ENCODE measurements at places on chromosomes 2 and 18.

DNA sequence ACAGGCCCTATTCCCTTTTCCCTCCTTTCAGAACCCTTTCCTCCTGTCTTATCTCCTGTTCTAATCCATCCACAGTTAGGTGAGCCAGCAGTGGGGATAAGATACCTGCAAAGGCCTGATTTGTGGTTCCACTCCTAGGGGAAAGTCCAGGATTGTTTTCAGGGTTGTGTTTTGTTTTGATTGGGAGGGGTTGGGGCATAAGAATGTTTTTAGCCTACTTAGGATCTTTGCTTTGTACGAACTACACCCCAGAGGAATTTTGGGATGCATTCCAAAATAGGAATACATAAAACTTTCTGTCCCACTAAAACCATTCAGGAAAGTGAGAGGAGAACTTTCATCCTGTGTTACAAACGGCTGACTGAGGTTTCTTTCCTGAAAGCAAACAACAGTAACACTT, 150.8 kb upstream of the PGAP1 start:
- peak; percentile 11 for DNase-seq

- DNase-seq: no peak
Measured at GRCh38 chr2:216665717-216666116, 29.6 kb downstream of the IGFBP5 start.

DNA sequence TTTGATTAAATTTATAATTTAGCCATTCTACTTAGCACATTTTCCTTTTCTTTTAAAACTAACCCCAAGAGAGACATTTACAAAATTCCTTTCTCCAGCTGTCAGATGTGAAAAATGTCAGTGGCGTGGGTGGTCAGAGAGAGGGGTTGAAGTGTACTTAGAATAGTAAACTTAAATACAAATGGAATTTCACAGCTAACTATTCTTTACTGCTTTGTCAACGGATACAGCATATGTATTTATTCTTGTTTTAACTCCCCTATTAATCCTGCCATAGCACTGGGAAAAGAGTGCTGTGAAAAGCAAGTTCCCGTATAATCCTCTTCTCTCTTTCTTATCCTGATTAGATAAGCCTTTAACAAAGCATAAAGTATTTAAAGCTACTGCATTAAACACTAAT, 191.4 kb upstream of the CHAC2 start:
- DNase-seq: no peak

GRCh38 chr2:40240070-40240469, 211.8 kb downstream of the SLC8A1 start:
- DNase-seq: peak; percentile 98

DNA sequence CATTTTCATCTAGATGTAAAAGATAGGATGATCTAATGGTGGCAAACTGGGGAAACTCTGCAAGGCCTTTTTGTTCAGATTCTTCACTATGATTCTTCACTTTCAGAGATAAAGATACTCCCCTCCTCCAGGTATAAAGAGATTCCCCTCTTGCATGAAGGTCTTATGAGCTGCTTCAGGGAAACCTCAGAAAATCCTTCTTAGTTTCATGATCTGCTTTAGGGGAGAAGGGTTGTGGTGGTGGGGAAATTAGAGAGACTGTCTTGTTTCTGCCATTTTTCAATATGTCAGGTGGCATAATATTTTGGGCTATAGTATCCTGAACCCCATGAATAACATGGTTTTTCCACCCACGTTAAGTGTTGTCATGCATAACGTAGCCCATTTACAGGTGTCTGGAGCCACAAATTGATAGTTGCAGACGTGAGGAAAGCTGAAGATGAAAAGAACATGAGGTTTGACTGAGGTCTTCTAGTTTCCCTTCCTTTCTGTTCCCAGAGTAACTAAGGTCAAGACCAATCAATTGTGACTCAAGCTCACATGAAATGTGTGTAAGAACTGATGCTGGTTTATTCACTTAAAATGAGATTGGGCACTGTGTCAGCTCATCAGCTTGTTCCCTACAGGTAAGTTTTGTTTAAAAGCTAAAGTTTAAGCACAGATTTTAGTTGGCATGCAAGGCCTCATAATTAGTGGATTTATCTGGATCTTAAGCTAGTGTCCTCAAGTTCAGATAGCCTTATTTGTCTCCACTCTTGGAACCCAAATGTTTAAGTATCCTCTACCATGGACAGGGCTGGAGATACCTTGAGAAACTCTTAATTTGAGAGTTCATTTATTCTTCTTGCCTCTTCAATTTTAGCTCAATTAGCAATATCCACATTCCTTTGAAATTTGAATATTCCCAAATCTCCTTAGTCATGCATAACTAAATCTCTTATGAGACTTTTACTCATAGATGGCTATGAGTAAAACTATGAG, 304.5 kb upstream of the FANCL start:
- no peak for DNase-seq

GRCh38 chr2:231687133-231687852, 21.0 kb upstream of the PTMA start:
- no peak for DNase-seq

GRCh38 chr18:38526922-38527321, 961.3 kb upstream of the CELF4 start:
- DNase-seq: no peak

DNA sequence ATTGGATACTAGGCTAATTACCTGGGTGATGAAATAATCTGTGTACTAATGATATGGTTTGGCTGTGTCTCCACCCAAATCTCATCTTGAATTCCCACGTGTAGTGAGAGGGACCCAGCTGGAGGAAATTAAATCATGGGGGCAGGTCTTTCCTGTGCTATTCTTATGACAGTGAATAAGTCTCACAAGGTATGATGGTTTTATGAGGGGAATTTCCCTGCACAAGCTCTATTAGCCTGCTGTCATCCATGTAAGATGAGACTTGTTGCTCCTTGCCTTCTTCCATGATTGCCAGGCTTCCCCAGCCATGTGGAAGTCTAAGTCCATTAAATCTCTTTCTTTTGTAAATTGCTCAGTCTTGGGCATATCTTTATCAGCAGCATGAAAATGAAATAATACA, 394.1 kb upstream of the SYT4 start:
- DNase-seq: no peak

DNA sequence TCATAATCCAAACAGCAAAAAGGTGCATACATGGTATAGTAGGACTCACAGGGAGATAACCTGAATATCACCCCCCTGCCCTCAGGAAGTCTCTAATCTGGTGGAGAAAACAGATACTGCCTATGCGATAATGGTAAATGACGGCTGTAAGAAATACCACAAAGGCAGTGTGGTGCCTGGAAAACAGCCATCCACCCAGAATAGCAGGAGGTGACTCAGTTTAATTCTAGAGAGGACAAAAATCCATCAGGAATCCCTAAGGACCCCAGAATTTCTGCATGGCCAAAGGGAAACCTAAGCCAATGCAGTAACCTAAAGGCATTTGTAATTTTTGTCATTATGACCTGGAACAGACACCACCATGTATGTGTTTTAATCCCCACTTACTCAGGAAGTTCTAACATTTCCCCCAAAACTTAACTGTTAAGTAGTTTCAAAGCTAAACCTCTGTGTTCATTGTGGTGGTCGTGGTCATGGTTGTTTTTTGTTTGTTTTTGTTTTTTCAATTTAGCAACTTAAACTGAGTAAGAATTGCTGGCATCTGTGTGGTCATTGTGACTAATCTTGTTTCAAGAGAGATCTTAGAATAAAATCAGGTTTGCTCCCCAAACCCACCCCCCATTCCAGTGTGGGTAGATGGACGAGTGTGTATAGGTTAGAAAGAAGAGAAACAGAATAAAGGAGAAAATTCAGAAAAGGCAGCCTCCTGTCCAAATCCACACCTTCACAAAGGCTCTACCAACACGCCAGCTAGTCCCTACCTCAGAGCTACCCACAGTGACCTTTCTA, 121.5 kb upstream of the CDCA7 start:
- DNase-seq: peak; percentile 24

DNA sequence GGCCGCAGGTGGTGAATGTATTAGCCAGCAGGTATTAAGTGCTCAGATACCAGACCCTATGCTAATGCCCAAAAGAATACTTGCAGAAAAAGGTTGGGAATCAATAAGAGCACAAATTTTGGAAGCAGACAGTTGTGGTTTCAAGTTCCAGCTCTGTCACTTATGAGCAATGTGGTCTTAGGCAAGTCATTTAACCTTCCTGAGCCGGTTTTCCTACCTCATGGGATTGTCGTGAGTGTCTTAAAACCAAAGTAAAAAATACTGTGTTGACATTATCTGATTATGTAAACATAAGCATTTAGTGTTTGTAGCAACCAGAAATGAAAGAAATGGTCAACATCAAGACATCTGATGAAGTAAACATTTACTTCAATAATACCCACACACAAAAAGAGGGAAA, 93.0 kb upstream of the CHST9 start:
- no peak for DNase-seq

GRCh38 chr2:174924061-174924693, 81.0 kb downstream of the CHN1 start:
- DNase-seq: no peak

DNA sequence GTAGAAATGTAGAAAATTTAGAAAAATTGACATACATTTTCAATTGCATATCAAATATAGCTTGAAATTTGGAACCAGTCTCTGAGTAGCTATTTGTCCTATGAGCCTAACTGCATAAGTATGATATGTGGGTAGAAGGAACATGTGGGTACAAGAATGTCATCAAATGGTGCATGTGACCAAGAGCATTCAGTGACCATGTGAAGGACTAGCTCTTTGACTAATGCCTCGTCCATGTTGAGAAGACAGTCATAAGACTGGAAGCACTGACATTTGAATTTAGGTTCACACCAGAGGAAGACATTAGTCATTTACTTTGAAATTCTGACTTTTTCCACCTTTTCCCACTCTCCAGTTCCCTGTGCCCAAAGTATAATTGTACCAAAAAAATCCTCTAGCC, 12.6 kb downstream of the MRPL44 start:
- DNase-seq: peak; percentile 60

GRCh38 chr18:63689064-63689463, 13.7 kb upstream of the SERPINB11 start:
- DNase-seq: no peak

DNA sequence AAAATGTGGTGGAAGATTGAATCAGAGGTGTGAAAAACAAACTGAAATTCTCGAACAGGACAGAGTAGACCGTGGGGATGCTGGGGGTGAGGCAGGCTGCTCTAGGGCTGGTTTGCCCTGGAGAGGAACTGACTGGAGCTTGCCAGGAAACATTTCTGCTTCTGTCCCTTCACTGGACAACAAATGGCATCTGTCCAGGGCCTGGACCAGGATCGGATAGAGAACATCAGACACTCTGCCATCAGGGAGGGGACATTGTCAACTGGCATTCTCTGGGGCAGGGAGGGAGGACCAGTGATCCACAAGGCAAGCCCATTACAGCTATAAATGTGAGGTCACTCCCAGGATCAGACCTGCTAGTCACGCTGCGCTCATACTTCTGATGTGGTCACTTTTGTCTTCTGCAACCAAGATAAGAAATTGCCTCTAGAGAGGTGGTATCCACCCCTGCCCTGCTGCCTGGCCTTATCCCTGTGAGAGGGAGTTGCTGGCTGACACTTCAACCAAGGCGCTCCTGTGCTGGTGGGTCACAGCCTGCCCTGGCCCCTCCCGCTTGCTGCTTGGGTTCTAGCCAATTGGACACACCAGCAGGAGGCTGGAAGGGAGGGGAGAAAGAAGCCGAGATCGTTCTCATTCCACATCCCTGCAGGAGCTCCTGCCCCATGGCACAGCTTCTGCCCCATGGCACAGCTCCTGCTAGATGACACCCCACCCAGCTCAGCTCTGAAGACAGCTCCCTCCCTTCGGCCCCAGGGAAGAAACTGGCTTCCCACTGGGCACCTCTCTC, 8.7 kb downstream of the NPPC start:
- no peak for DNase-seq

- peak; percentile 65 for DNase-seq
Measured at GRCh38 chr2:229454934-229455631, 184.0 kb upstream of the PID1 start.

- no peak for DNase-seq
Measured at GRCh38 chr2:118696786-118697465, 150.5 kb downstream of the EN1 start.

DNA sequence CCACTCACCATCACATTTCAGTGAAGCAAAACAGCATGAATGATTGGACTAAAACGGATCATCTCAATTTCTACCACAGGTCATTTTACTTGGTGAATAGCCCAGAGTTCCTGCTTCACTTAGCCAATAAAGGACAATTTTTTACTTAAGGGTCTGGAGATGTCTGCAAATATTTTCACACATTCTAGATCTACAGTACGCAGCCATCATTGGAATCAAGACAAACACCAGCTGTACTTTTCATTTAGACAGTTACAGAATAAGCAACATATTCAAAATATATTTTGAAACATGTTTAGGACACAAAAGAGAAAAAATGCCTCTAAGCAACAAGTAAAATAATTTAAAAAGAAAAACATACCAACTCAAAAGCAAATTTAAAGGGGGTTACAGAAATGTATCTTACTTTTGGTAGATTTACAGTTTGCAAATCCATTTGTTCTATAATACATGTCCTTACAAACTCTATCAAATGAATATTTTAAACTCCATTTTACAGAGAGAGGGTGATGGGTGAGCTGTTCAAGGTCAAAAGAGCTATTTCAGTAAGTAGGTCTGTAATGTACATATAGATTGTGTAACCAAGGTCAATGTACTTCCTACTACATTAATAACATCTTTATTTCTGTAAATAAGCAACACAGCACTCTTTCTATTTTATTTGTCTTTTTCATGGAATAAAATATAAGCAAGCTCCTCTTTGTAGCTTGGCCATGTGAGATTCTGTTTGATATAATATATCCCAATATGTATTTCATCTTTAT, 13.4 kb downstream of the PPP1R1C start:
- DNase-seq: no peak

- DNase-seq: peak; percentile 93
Measured at GRCh38 chr2:63661076-63661475, 72.3 kb downstream of the MDH1 start.

DNA sequence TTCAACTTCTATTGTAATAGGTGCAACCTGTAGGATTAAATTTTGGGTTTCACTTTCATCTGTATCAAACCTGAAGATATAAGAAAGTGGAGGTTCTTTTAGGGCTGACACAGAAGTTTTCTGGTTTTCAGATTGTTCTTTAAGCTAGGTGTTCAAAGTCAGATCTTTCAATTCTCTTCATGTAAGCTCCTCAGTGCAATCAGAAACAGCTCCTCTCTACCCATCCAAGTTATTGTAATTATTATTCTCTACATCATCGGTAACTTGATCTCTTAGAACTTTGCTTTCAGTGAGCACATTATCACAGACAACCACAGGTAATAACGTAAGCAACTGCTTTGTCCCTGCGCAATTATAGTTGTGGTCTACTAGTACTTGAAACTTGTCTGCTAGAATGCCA, 179.4 kb downstream of the MYCN start:
- DNase-seq: no peak

DNA sequence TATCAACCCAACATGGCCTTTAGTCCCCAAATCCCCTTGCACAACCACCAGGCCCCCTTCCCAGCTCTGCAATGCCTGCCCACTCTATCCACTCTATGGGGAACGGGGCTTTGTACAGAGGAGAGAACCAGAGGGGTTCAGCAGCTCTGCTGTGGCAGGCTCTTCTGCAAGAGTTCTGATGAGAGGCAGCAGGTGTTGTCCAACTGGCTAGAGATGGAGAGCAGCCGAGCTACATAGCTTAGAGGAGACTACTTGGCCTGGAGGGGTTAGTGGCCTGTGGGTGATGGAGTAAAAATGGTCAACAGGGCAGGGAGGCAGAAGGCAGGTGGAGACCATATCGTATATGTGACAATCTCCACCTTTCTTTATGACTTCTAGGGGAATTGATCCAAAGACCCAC, 103.0 kb downstream of the QPCT start:
- DNase-seq: no peak

- DNase-seq: no peak
Measured at GRCh38 chr18:78625847-78626246, 353.8 kb upstream of the SALL3 start.

- no peak for DNase-seq
Measured at GRCh38 chr18:45997700-45998151, 30.6 kb upstream of the EPG5 start.
